Fibroblast of lung (primary cell): ENCODE measurements at places on chromosomes 13 and 19.

- DNase-seq, result no peak
Measured at GRCh38 chr13:50847501-50847900, 4.0 kb upstream of the DLEU7 start.

GRCh38 chr13:39381456-39381855 lies 221.5 kb downstream of the LHFPL6 start:
- no peak for DNase-seq

- no peak for DNase-seq
Measured at GRCh38 chr19:17726136-17726741, 7.0 kb downstream of the MAP1S start.

DNA sequence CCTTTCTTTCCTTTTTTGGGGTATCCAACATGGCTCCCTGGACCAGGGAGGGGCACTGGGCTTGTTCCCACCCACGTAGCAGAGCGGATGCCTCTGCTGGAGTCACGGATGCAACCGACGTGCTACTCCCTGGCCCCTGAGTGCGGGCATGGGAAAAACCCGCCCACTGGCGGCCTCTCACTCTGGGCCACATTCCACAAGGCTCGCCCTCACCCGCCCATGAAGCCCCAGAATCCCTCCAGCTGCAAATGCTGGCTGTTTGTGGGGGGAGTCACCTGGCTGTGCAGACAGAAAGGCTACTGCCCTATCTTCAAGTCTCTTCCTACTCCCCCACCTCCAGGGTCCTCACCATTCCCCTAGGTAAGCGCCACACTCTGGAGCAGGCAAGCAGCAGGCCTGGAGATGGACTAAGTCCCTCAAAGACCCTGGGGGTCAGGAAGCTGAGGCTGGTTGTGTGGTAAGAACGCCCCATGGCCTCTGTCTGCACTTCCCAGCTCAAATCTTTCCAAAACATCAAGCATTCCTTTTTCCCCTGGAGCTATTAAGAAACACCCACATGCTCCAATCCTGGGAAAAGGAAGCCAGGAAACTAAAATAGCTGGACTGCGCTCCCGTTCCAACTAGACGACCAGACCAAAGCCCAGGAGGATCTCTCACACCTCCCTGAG lies 17.9 kb upstream of the EPHX3 start:
- DNase-seq, result peak; percentile 92

DNA sequence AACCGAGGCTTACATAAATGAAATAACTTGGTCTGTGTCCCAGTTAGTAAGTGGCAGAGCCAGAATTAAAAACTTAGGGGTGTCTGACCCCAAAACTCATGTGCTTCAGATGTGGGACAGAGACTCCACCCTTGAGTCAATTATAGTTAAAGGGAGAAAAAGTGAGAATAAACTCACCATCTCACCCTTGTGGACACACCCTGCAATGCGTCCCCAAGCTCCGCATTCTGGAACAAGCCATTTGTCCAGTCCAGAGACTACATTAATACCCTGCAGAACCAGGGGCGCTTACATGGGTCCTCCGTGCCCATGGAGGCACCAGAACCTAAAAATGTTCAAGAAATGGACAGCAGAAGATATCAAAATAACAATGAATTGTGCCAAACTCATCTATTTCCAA lies 207.0 kb upstream of the ZNF507 start:
- DNase-seq, result no peak

DNA sequence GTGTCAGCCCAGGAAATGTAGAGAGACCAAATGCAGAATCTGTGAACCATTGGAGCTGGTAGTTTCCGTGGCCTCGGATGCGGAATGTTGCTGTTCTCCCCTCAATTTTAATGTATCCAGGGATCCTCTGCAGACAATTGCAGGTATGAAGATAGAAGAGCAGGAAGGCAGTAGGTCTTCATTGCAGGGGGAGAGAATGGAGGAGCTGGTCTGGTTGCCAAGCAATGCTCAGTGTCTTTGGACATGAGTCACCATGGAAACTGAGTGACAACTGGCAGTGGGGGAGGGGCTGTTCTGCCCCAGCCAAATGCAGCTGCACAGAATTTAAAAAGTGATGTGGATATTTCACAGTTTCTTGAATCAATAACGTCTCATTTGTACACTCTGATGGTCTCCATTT lies 56.1 kb upstream of the ZNF835 start:
- no peak for DNase-seq
